ENCODE measurements at places on chromosomes 4 and X.
A peak's percentile ranks its signal among the peaks of the same experiment; 100 is the strongest.

DNA sequence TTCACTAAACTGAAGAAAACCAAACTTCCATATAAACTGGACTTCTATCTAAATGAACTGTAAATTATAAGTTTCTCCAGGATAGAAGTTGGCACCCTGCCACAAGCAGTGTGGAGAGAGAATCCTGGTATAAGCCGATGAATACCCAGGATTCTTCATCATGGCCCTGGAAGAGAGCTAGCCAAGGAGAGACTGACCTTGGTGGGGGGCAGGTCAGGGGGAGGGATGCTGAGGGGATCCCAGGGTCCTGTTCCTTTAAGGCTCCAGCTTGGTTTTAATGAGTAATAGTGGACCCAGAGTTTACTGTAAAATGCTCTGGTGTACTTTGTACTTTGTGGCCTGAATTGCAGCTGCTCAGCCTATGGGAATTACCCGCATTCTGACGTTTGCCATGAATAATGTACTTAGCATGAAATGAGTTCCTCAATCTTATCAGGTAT is 16.9 kb downstream of the RASSF6 start:
- DNase-seq, result peak; percentile 22

DNA sequence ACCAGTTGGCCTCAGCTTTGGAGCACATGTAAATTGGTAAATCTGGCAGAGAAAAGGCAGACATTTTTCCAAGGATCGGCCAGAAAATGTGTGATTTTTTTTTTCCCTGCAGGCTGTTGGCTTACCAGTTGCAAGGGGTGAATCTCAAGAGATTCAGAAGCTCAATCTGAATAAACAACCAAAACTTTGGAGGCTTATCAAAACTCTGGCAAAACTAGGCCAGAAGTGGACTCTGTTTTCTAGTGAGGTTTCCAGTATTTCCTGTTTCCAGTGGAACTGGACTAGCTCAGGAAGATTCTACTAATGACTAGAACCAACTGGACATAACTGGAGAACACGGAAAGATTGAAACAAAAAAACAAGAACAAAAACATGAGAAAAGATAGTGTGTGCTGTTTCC is 191.3 kb downstream of the SMIM20 start:
- no peak for DNase-seq

GRCh38 chrX:109732017-109732801 is 848 bp downstream of the ACSL4 start:
- peak; percentile 53 for DNase-seq

- no peak for DNase-seq
These were observed 353.0 kb downstream of the ADAM29 start for GRCh38 chr4:175271010-175271630.

- DNase-seq, result peak; percentile 55
These were observed at the start of gene MAP3K15 for GRCh38 chrX:19514791-19515614. TSS of gene MAP3K15 (minus strand) at chrX:19515508. CDS start at chrX:19515261, 247 bp downstream.

DNA sequence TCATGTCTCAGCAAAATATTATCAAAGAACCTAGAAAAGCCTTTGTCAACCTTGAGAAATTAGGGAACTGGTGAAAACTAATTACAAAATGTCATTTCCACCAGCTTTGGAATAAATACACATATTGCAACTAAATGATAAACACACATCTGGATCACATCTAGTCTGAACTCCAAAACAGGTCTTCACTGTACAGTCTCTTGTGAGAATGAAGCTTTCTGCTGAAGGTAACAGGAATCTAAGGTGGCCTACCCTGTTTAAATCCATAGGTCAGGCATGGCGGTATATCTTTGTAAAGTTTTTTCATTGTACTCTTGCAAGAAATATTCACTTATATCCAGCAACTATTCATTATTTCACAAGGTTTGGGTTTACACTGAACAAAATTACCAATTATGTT is 1.7 kb downstream of the SH3D19 start:
- no peak for DNase-seq

- no peak for DNase-seq
These were observed 2220.3 kb upstream of the AGA start for GRCh38 chr4:179662522-179662921.

DNA sequence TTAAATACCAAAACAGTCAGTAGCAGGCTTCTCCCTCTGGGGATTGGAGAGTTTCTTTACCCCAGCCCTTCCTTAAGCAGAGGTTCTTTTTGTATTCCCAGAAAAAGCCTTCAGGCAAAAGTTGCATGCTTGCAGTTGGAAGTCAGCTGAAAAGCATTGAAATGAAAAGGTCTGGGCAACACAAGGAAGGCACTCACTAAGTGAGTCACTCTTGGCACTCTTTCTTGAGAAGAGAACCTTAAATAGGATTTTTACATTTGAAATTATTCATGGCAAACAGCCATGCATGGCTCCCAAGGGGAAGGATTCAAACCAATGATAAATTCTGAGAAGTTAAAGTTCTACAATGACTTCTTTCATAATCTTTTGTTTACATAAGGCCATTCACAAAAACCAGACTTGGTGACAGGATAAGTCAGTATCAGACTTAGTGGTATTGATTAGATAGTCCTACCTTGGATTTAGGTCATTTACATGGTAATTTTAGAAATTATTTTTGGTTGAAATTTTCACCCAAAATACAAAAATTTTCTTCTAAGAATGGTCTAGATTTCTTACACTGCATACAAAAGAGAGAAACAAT is 2068.9 kb downstream of the PCDH7 start:
- DNase-seq, result no peak

DNA sequence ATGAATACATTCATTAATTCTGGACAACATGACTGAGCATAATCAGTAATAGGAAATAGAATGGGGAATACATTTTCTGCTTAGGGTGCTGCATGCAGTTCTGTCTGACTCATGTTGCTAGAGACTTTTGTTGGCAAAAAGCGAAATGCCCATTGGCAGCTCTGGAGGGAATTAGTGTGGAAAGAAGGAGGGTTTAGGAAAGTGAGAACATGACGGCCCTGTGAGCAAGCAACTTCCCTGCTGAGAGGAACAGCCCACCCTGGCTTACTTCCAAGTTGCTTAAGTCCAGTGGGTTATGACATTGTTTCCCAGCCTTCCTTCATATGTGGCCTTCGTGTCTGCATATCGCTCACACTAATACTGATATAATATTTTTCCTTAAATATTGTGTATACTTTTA is 13.8 kb downstream of the MAD2L1 start:
- peak; percentile 38 for DNase-seq

Data from hematopoietic multipotent progenitor cell treated with erythropoietin and hydrocortisone succinate and interleukin-3 and kit ligand, for 4 days (in vitro differentiated cells).